GM23248 (cell line): ENCODE measurements at places on chromosomes 4 and X. TPM values are rescaled to one million over a fixed set of nuclear protein-coding genes. Genes with fewer than 3 reads are reported as not detected.

- no peak for DNase-seq
Observed at GRCh38 chr4:187811591-187811990, 184.0 kb upstream of the ZFP42 start.

DNA sequence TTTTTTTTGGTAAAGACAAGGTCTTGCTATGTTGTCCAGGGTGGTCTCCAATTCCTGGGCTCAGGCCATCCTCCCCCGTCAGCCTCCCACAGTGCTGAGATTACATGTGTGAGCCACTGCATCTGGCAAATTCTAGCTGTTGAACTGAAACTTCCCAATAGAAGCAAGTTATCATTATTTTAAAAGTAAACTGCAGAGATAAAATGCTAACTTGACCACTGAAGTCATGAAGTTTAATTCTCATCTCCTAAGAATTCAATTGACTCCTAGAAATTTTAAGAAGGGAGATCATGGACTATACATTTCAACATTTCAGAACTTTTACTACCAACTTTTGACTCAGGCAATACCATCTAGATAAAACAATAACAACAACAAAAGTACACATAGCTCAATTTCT lies 11.7 kb upstream of the EXOSC9 start:
- peak; percentile 41 for DNase-seq

GRCh38 chrX:24276015-24276414 lies 37.9 kb downstream of the SUPT20HL2 start:
- DNase-seq, result no peak

- DNase-seq, result peak; percentile 64
Observed at GRCh38 chr4:186067757-186068385, 1.1 kb upstream of the TLR3 start.

- DNase-seq, result no peak
Observed at GRCh38 chr4:183443655-183444213, 702 bp upstream of the CDKN2AIP start.

- DNase-seq, result no peak
Observed at GRCh38 chr4:35538807-35539206, 705.5 kb downstream of the ARAP2 start.

DNA sequence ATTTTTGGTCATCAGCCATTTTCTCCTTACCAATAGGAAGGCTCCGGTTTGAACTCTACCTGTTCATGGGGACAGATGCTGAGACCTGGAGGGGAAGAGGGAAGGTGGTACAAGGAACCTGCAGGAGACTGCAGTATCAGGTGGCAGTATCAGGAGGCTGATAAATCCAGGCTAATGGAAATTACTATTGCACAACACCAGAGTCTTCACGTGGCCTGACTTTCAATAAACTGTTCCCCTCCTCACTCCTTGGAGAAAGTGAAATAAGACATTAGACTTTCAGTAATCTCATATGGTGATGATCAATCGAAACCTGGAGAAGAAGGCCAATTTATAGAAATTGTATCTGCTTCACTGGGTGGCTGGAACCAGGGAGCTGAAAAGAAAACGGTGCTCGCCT lies 46.2 kb upstream of the BCOR start:
- DNase-seq, result no peak

GRCh38 chr4:53314252-53314651 lies 51.6 kb downstream of the SCFD2 start:
- no peak for DNase-seq

- DNase-seq, result no peak
Observed at GRCh38 chr4:80259012-80259411, 7.5 kb upstream of the FGF5 start.

- no peak for DNase-seq
Observed at GRCh38 chrX:94288325-94288724, 614.3 kb downstream of the FAM133A start.

- DNase-seq, result peak; percentile 40
Observed at GRCh38 chr4:17957688-17958087, 63.9 kb downstream of the LCORL start.

DNA sequence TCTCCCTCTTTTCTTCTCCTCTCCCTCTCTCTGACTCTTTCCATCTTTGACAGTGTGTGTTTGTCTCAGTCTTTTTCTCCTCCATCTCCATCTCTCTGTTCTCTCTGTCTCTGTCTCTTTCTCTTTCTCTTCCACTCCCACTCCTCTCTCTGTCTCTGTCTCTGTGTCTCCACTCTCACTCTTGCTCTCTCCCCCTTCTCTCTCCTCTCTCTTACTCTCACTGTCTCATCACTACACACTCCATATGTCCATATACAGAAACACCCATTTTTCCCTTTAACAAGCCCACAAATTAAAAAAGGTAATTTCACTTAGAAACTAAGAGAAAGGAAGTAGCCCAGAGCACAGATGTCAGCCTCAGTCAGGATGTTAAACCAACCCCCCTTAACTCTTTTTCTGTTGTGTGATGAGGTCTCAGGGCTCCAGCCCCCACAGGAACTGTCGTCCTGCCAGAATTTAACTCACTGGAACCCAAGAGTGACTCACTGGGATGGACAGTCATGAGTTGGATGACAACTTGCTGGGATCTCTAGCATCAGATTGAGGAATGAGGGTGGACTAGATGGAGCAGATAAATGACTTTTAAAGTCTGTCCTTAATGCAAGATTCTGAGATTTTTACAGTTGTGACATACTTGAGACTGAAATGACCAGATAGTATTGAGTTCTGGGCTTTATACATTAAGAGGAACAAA lies 27.5 kb downstream of the OTUD6A start:
- DNase-seq, result peak; percentile 69

GRCh38 chr4:155060419-155060818 lies 148.0 kb upstream of the NPY2R start:
- DNase-seq, result no peak

DNA sequence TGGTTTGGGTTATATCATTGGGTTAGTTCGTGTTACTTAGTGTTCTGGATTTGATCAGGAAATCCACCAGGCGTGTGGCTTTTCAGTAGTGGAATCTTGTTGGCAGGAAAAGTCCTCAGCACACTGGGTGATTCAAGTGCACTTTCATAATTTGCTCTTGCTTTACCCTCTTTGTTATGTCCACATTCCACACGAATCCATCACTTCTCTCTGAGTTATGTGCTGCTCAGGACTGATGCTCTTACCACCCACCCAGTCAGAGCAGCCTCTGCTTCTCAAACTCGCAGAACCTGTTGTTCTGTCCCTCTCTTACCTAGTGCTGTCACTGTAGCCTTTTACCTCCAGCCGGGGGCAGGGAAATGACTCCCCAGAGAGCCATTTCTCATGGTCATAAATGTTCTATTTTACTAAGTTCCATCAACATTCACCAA lies 37.2 kb upstream of the SCRG1 start:
- peak; percentile 91 for DNase-seq

GRCh38 chr4:15235135-15235534 lies 192.7 kb upstream of the C1QTNF7 start:
- no peak for DNase-seq

DNA sequence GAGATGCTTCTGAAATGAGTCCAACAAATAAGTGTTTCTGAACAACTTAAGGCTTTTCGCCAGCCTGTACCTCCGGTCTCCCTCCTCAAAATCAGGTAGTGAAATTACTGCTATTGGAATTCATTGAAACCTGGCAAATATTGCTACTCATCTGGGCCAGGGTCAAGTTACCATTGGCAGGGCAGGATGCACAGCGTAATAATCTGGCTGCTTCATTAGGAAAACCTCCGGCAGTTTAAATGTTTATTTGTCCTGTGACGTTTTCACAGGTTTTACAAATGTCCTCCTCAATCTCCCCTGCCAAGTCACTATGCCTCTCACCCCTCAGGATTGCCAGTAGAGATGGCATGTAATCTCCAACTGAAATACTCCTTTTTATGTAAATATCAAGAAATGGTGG lies 92.6 kb upstream of the KDR start:
- no peak for DNase-seq

GRCh38 chrX:2751291-2751690 lies 549 bp upstream of the XG start:
- peak; percentile 76 for DNase-seq

DNA sequence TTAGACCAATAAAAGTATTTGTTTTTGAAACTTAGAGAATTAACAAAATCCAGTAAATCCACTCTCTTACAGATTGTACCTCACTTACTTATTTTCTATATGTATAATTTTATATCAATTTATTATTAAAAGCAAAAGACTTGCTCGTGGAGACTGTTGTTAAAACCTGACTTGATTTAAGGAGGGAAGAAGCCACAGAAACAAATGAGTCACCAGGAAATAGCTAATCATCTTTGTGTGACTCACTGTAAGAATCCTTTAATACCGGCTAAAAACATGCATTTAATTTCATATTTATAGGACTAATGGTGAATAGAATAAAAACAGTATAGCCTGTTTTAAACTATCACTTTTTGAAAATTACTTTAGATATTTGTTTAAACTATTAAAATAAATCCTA lies 29.9 kb upstream of the UBE2NL start:
- DNase-seq, result peak; percentile 63

TMPRSS11F gene
- not detected in 2 replicates for total RNA-seq

PAGE1 gene
- total RNA-seq, result not detected in 2 replicates

GASK1B gene
- 4.8 and 6.2 TPM in 2 replicates for total RNA-seq

ABCG2 gene
- total RNA-seq, result 0.11 and 0.76 TPM in 2 replicates

CT55 gene
- not detected in 2 replicates for total RNA-seq
